ENCODE measurements at places on chromosomes 5 and 9.

GRCh38 chr5:57538341-57538955 is 55.8 kb upstream of the ACTBL2 start:
- DNase-seq = peak; percentile 18

GRCh38 chr5:151126199-151126645 is 31.4 kb downstream of the ANXA6 start:
- DNase-seq = peak; percentile 80

DNA sequence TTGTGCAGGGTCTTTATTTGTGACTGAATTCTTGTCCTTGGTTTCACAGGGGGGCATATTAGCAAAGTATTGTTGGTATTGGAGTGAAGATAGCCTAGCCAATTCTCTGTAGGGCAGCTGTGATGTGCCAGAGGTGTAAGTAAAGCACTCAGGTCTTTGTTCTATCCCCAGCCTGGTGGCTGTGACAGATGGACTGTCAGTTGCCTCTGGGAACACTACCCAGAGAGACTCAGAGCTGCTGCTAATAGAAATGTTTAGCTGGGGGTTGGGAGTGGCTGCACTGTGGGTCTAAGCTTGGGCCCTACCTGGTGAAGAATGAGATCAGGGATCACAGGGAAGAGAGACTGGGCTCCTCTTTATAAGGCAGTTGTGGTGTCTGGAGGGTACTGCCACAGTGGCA is 1006.5 kb upstream of the TYRP1 start:
- no peak for DNase-seq

- DNase-seq = no peak
Observed at GRCh38 chr5:68778484-68778883, 315.3 kb upstream of the SLC30A5 start.

Data from dermis blood vessel endothelial cell (primary cell).